ENCODE measurements at places on chromosomes 4 and X. TPM values are rescaled to one million over a fixed set of nuclear protein-coding genes. Genes with fewer than 3 reads are reported as not detected.

Gene FGD1
- polyA plus RNA-seq = 8.9 TPM

Gene CENPVL3
- polyA plus RNA-seq = 0.09 TPM

Gene TRIM60
- polyA plus RNA-seq = not detected

Gene FAM149A
- 0.44 TPM for polyA plus RNA-seq

Gene PRDM8
- 3.8 TPM for polyA plus RNA-seq

Gene TMEM128
- polyA plus RNA-seq = 18.3 TPM

Gene MAGIX
- 1.3 TPM for polyA plus RNA-seq

Gene PLXNA3
- 29.4 TPM for polyA plus RNA-seq

Gene LINC00632
- 0.02 TPM for polyA plus RNA-seq

Gene RBMXL3
- not detected for polyA plus RNA-seq

Gene SMIM10
- 0.20 TPM for polyA plus RNA-seq

Gene LIMCH1
- polyA plus RNA-seq = 0.05 TPM

Gene XPNPEP2
- polyA plus RNA-seq = not detected

Gene CENPVL1
- not detected for polyA plus RNA-seq

DNA sequence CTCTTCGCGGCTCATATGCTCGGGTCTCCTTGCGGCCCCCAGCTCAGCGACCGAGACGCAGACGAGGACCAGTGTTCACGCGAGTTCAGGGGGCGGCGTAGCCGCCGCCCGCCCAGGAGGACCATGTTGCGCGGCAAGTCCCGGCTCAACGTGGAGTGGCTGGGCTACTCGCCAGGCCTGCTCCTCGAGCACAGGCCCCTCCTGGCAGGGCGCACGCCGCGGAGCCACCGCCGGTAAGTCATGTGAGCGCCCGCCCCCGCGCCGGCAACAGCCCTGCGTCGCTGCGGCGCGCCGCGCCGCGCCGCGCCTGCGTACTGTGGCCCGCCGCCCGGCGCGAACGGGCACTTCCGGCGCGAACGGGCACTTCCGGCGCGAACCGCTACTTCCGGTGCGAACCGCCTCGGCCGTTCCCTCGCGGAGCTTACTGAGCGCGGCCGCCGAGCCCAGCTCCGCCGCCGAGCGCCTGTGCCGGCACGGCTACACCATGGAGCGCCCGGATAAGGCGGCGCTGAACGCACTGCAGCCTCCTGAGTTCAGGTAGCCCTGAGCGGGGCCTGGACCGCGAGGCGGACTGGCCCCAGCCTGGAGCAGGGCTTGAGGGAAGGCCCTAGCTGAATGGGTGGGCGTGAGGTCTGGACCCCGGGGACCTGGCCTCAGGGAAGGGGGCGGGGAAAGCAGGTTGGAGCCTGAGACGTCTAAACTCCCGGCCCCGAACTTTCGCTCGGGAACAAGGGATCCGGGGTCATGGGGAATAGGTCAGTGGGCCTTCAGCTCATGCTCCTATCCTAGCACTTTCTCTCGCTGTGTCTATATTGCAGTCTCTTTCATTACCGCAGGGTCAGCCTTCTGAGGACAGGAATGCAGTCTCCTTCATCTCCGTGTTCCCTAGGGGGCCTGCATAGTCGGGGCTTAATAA lies at the start of gene VMA21:
Gene VMA21, plus strand, starts transcription at position 382 of the 916 bp plus-strand sequence. Its CDS starts 103 bp downstream, at position 485.
- peak; percentile 71 for DNase-seq

GRCh38 chr4:8516996-8517550 lies 63.1 kb upstream of the GPR78 start:
- no peak for DNase-seq

DNA sequence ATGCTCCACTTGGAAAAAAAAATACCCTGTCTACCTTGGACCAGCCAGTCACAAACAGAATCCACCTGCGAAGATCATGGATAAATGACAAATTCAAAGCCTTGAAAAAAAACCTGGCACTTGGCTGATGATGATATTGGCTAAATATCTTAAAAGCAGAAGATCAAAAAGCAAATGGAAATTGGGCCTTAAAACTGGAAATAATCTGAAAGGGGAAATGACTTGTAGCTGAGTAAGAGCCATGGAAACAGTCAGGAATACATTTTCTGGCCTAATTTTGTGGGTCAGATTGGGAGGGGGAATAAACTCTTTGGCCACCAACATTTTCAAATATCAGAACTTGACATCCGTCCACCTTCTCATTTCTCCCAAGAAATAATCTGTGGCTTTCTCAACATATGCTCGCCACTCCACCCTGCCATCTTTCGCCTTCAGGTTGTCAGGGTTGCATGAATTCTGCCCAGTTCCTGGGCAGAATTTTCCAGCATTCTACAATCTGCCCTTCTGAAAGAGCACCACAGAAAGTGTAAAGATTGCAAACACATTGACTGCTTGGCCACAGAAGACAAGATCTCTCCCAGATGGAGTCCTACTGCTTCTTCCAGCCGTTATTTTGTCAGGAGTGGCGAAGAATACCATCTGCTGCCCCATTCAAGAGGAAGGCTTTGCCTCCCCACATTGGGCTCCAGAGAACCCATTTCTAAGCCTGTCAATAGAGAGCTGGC lies 1.7 kb upstream of the NDP start:
- DNase-seq = no peak

GRCh38 chr4:52038103-52038912 lies at the start of gene SGCB:
TSS of gene SGCB (minus strand) at chr4:52038299. CDS start at chr4:52038259, 40 bp downstream.
- peak; percentile 37 for DNase-seq

DNA sequence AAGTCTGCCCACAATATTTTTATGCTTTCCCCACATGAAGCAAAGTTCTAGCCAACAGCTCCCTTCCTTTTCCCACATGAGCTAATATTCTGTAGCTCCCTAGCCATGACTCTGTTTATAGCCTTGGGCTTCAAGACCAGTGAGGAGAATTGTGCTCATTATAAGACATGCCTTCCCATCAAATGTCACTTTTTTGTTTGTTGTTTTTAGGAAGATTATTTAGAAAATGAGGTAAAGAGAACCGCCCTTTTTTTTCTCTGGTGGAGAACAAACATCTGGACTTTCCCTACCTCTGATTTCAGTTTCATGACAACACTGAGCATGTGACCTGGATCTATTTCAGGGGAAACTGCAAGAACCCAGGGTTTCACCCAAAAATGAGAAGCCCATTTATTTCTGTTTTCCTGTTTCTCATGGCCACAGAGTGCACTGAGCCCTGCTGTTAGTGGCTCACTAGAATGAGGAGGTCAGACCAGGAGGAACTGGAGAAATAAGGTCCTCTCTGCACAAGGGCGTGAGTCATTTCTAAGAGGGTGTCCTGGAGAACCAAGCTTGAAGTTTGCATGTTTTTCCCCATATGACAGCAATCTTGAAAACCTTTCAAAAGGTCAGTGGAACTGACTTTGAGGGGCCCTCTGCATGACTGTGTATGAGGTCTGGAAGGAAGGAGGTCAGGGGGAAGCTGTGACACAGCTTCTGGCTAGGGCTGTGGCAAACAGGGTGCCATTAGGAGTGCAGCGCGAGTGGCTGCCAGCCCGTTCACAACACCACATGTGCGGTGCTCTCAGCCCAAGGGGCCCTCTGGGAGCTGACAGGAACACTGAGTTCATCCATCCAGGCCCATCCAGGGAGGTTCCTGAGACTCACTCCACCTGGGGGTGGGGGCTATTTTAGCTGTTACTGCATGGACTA lies 55.2 kb downstream of the CHST7 start:
- no peak for DNase-seq

DNA sequence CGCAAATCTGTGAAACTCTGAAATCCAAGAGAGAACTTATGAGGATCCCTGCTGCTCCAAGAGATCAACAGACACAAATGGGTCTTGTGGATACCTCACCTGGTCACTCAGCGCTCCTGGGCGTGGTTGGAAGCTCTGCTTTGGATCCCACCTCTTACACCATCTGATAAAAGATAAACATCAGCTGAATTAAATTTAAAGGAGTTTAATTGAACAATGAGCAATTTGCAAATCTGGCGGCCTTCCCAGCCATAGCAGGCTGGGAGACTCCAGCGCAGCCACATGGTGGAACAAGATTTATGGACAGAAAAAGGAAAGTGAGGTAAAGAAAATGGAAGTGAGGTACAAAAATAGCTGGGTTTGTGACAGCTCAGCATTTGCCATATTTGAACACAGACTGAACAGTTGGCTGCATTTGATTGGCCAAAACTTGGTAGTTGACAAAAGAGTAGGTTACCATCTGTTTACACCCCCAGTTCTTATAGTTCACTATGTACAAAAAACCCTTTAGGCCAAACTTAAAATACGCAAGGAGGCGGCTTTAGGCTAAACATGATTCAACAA lies 437.3 kb upstream of the NDST3 start:
- no peak for DNase-seq

DNA sequence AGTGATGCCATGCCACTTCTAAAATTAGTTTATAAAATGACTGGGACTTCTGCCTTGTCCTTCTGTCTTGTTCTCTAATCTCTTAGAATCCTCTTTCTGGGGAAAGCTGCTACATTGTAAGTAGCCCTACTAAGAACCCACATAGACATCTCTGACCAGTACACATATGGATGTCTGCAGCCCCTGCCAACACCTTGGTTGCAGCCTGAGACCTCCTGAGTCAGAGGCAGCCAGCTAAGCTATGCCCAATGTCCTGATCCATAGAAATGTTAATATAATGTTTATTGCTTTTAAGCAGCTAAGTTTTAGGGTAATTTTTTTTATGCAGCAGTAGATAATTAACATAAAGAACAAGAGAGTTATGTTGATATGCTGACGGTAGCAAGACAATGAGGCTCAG lies 1029.5 kb upstream of the INTU start:
- DNase-seq = no peak

GRCh38 chr4:147709999-147710398 lies 21.9 kb upstream of the ARHGAP10 start:
- DNase-seq = peak; percentile 34

- no peak for DNase-seq
Observed at GRCh38 chrX:48468693-48469691, 1.1 kb downstream of the SLC38A5 start.

GRCh38 chrX:12700745-12701144 lies 90.5 kb upstream of the PRPS2 start:
- no peak for DNase-seq

GRCh38 chr4:137896221-137896737 lies 345.9 kb downstream of the SLC7A11 start:
- DNase-seq = no peak

- no peak for DNase-seq
Observed at GRCh38 chr4:144336633-144337032, 196.1 kb upstream of the GYPA start.

GRCh38 chr4:91830681-91831395 lies 472.9 kb upstream of the GRID2 start:
- DNase-seq = no peak

- peak; percentile 10 for DNase-seq
Observed at GRCh38 chrX:102599951-102600579, 750 bp downstream of the ARMCX5 start.

DNA sequence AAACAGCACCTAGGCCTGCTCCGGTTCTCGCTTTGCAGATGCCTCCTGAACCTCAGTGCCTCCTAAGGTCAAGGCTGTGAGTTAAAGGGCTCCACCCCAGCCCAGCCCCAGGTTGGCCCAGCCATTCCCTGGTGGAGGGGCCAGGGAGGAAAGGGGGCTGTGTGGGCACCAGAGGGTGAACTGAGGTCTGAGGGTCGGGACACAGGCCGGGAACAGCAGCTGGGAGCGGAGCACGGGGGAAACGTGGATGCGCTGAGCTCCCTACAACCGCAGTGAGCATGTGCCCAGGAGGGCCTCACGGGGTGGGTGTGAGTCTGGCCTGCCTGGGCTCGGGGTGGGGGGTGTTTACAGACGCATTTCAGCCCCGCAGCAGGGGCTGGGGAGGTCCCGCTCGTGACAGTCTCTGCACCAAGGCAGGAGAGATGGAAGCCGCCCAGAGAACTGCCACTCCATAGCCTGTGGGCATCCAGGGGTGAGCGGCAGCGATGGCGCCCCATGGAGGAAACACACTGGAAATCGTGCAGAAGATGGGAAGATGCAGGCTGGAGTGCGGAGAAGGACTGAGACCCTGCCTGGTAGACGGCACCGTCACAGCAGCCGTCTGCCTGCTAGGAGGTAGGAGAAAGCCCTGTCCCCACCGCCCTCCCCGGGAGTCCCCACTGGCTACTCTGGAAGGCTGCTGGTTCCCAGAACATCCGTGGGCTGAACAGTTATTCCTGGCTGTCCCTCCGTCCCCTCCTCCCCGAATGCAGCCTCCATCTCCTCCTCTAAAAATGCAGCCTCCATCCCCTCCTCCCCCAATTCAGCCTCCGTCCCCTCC lies 9.9 kb upstream of the SLC25A6 start:
- no peak for DNase-seq

DNA sequence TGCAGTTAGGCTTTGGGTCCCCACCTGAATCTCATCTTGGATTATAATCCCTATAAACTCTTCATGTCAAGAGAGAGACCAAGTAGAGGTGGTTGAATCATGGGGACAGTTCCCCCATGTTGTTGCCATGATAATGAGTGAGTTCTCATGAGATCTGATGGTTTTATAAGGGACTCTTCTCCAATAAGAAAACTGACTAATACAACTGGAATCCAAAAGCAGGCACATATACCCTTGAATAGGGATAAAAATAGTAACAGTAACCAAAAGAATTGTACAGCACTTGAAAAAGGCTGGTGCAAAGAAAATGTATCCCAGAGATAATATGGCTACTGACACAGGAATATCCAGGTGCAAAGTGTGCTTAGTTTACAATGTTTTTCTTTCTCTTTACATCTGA lies 351.5 kb upstream of the MAD2L1 start:
- no peak for DNase-seq

- no peak for DNase-seq
Observed at GRCh38 chrX:31550158-31550557, 478.3 kb upstream of the FTHL17 start.

GRCh38 chr4:3873408-3874027 lies 107.3 kb downstream of the ADRA2C start:
- no peak for DNase-seq

DNA sequence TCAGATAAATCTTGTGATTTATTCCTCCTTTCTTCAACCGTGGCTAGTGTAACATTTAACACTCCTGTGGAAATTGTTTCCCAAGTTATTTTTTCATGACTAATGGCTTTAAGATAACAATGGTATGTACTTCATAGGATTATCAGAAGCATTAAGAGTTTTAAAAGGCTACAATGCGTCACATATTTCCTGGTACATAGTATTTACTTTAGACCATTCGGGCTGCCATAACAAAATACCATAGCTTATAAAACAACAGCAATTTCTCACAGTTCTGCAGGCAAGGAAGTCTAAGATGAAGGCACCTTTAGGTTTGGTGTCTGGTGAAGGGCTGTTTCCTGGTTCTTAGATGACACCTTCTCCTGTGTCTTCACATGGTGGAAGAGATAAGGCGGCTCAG lies 158.6 kb downstream of the PAPSS1 start:
- no peak for DNase-seq

- no peak for DNase-seq
Observed at GRCh38 chrX:146456058-146456457, 353.5 kb upstream of the CXorf51B start.

- DNase-seq = no peak
Observed at GRCh38 chr4:155208258-155209054, at the start of gene NPY2R. TSS of gene NPY2R (plus strand) at chr4:155208636. CDS start at chr4:155213940, 5,304 bp downstream.

- DNase-seq = peak; percentile 2
Observed at GRCh38 chrX:100512471-100512870, 72.3 kb upstream of the TNMD start.

- no peak for DNase-seq
Observed at GRCh38 chr4:51958199-51958968, 61.8 kb downstream of the LRRC66 start.
